Activated naive CD8-positive, alpha-beta T cell treated with anti-CD3 and anti-CD28 coated beads, Interleukin-2, amount 10 ng/mL, durations not matched to agents 7 days and 5 days (primary cell): ENCODE measurements at places on chromosomes 5 and 9. TPM values are rescaled to one million over a fixed set of nuclear protein-coding genes. Genes with fewer than 3 reads are reported as not detected.

DNA sequence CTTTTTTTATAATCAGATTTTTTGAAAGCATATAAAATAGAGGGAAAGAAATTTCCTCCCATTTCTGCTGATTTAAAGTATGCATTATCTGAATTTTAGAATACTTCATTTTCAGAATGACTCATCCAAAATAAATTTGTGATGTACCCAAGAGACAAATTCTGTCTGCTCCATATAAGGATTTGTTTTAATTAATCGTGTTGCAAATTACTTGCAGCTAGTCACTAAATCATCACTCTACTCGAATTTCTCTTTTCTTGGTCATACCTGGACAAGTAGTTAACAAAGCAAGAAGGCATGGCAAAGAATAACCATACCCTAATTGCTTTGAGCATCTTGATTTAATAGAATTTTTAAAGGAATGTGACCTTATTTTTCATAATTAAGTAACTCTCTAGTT is 284.1 kb upstream of the GRAMD2B start:
- no peak overlapping the region for H3K4me3 ChIP-seq
- no peak overlapping the region for H3K27ac ChIP-seq
- H3K4me1 ChIP-seq: no peaks in the 10 kb centered on the region
- no peak for DNase-seq

Gene GADD45G
- total RNA-seq: 10.1 TPM

Gene PCDHB16
- not detected for total RNA-seq

GRCh38 chr5:95069021-95069420 is 215.9 kb downstream of the MCTP1 start:
- no peak for DNase-seq
- no peak overlapping the region for H3K27ac ChIP-seq
- H3K4me3 ChIP-seq: no peak overlapping the region
- peaks cover 3% of the 10 kb centered on the region for H3K27me3 ChIP-seq
- H3K4me1 ChIP-seq: peaks cover 6% of the 10 kb centered on the region

- H3K4me1 ChIP-seq: no peaks in the 10 kb centered on the region
- no peaks in the 10 kb centered on the region for H3K27me3 ChIP-seq
- no peak overlapping the region for H3K4me3 ChIP-seq
- no peak for DNase-seq
Observed at GRCh38 chr9:133452562-133452961, 7.2 kb upstream of the CACFD1 start.

Gene LCN10
- total RNA-seq: 1.00 TPM

GRCh38 chr5:159337016-159337955 is 7.0 kb upstream of the IL12B start:
- H3K27me3 ChIP-seq: peaks cover 5% of the 10 kb centered on the region
- H3K4me1 ChIP-seq: peaks cover 51% of the 10 kb centered on the region
- peak overlapping the region; percentile 90 for H3K27ac ChIP-seq
- peak overlapping the region; percentile 38 for H3K4me3 ChIP-seq

- no peaks in the 10 kb centered on the region for H3K27me3 ChIP-seq
- H3K36me3 ChIP-seq: peaks cover 12% of the 10 kb centered on the region
- no peak overlapping the region for H3K27ac ChIP-seq
- H3K4me3 ChIP-seq: no peak overlapping the region
- no peaks in the 10 kb centered on the region for H3K4me1 ChIP-seq
Observed at GRCh38 chr5:81694726-81695125, 56.2 kb downstream of the SSBP2 start.

DNA sequence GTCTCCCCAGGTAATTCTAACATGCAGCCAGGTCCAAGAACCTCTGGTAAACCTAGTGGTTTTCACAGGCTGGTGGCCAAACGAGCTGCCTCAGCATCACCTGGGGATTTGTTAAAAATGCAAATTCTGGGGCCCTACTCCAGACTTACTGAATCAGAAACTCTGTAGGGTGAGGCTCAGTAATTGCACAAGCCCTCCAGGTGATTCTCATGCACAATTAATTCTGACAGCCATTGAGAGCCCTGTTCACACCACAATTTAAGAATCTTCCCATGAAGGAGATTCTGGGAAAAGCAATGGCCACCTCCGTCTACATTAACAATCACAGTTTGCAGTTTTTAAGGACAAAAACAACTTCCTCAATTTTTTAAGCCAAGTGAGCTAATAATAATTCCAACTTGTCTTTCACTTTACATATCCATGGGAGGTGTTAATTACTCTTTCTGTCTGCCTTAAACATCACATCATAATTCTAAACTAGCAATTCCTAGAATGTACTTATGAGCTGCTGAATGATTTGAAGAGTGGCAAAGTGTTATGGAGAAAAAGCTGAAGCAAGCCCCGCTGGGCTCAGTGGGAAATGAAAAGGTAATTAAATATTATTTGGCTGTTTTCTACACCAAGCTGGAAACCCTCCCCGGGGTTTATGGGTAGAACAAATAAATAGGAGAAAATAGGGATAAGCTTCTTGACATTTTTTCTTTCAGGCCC is 70.0 kb downstream of the GLDC start:
- DNase-seq: no peak
- peaks cover 12% of the 10 kb centered on the region for H3K27me3 ChIP-seq
- H3K36me3 ChIP-seq: no peaks in the 10 kb centered on the region
- no peaks in the 10 kb centered on the region for H3K4me1 ChIP-seq
- no peak overlapping the region for H3K27ac ChIP-seq

DNA sequence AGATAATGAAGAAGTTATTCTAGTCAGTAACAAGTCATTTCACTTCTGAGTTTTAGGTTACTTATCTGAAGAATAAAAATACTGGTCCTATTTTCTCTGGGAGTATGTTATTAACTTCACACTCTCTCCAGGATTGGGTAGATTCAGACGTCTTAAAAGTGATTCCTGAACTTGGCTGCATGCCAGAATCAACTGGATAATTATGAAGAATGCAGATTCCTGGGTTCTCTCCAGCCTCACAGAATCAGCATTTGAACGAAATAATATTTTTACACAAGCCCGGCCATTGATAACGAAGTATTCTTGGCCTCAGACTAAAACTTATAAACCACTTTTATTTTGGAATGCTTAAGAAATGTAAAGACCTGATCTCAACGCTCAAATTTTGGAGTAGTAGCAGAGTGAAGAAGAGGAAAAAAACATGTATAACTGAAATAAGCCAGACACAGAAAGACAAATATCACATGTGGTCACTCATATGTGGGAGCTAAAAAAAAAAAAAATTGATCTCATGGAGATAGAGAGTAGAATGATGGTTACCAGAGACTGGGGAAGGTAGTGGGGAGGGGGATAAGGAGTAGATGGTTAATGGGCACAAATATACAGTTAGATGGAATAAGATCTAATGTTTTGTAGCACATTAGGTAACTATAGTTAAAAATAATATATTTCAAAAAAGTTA is 507.3 kb downstream of the ISL1 start:
- H3K4me1 ChIP-seq: no peaks in the 10 kb centered on the region
- DNase-seq: no peak
- H3K4me3 ChIP-seq: no peak overlapping the region
- H3K27me3 ChIP-seq: no peaks in the 10 kb centered on the region
- H3K27ac ChIP-seq: no peak overlapping the region
- no peaks in the 10 kb centered on the region for H3K36me3 ChIP-seq

Gene RAI14
- total RNA-seq: not detected

DNA sequence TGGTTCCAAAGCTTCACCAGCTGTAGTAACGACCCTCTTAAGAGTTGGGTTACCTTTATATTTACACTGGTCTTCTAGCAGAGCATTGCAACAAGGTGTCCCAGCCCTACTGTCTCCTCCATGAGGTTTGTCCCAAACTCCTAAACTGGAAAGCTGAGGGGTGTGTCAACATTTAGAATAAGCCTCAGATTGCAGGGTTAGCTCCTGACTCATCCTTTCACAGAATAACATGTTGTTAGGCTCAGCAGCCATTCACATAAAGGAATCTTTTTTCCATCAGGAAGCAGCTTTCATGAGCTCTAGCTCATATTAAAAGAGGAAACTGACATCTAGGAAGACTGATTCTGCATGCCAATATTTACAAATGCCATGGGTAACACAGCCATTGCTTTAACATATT is 238.7 kb downstream of the EFNA5 start:
- no peak overlapping the region for H3K4me3 ChIP-seq
- peaks cover 2% of the 10 kb centered on the region for H3K4me1 ChIP-seq
- H3K27ac ChIP-seq: no peak overlapping the region
- peaks cover 13% of the 10 kb centered on the region for H3K27me3 ChIP-seq
- no peaks in the 10 kb centered on the region for H3K36me3 ChIP-seq
- DNase-seq: no peak

GRCh38 chr5:96752341-96753016 is 55.3 kb downstream of the ERAP1 start:
- no peaks in the 10 kb centered on the region for H3K4me1 ChIP-seq
- H3K4me3 ChIP-seq: no peak overlapping the region
- H3K27me3 ChIP-seq: no peaks in the 10 kb centered on the region
- no peak for DNase-seq
- H3K27ac ChIP-seq: no peak overlapping the region

- no peak for DNase-seq
- no peak overlapping the region for H3K4me3 ChIP-seq
- no peaks in the 10 kb centered on the region for H3K27me3 ChIP-seq
- no peaks in the 10 kb centered on the region for H3K36me3 ChIP-seq
Observed at GRCh38 chr5:18920966-18921365, 1067.0 kb downstream of the CDH18 start.

Gene GLRA1
- not detected for total RNA-seq

Gene CDH12
- not detected for total RNA-seq

Gene BARX1
- total RNA-seq: 1.1 TPM

- H3K27me3 ChIP-seq: peaks cover 13% of the 10 kb centered on the region
- no peak overlapping the region for H3K27ac ChIP-seq
- no peaks in the 10 kb centered on the region for H3K36me3 ChIP-seq
Observed at GRCh38 chr5:78598973-78599372, 49.6 kb downstream of the LHFPL2 start.

GRCh38 chr9:2170722-2171121 is 155.6 kb downstream of the SMARCA2 start:
- peaks cover 72% of the 10 kb centered on the region for H3K36me3 ChIP-seq
- no peak overlapping the region for H3K27ac ChIP-seq
- no peak for DNase-seq
- peaks cover 2% of the 10 kb centered on the region for H3K4me1 ChIP-seq
- no peak overlapping the region for H3K4me3 ChIP-seq

Gene EGFL7
- 1.00 TPM for total RNA-seq

Gene PCAT7
- not detected for total RNA-seq

GRCh38 chr9:107520186-107520585 is 30.6 kb upstream of the KLF4 start:
- H3K4me1 ChIP-seq: no peaks in the 10 kb centered on the region
- peaks cover 2% of the 10 kb centered on the region for H3K27me3 ChIP-seq
- H3K36me3 ChIP-seq: no peaks in the 10 kb centered on the region
- no peak overlapping the region for H3K4me3 ChIP-seq
- H3K27ac ChIP-seq: no peak overlapping the region

DNA sequence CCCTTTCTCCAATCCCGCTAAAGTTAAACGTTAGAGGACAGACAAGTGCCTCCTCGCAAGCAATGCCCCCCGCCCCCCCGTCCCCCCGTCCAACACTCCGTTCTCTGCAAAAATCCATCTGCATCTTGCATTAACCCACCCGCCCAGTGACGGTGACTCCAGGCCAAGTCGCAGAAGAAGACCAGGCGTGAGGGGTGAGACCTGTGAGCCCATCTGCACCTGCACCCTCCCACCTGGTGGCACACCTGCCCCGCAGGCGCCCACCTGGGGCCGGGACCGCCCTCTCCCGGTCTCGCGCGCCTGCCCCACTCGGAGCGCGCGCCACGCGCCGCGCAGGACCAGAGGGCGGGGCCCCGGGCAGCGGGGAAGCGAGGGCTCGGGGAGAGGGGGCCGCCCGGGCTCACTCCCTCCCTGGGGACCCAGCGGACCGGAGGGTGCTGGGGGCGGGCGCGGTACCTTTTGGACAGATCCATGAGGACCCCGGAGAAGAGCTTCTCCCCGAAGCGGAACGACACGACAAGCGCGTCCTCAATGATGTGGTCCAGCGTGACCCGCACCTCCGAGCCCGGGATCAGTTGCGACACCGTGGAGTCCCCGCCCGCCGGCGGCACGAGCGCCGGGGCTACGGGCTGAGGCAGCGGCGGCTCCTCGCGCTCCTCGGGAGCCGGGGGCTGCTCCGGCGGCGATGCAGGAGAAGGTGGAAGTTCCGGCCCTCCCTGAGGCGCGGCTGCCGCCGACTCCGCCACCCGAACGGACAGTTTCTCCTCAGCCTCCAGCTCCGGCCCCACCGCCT is 705 bp downstream of the PWWP2A start:
- no peaks in the 10 kb centered on the region for H3K27me3 ChIP-seq
- H3K36me3 ChIP-seq: peaks cover 15% of the 10 kb centered on the region
- peaks cover 18% of the 10 kb centered on the region for H3K4me1 ChIP-seq
- H3K27ac ChIP-seq: peak overlapping the region; percentile 69

DNA sequence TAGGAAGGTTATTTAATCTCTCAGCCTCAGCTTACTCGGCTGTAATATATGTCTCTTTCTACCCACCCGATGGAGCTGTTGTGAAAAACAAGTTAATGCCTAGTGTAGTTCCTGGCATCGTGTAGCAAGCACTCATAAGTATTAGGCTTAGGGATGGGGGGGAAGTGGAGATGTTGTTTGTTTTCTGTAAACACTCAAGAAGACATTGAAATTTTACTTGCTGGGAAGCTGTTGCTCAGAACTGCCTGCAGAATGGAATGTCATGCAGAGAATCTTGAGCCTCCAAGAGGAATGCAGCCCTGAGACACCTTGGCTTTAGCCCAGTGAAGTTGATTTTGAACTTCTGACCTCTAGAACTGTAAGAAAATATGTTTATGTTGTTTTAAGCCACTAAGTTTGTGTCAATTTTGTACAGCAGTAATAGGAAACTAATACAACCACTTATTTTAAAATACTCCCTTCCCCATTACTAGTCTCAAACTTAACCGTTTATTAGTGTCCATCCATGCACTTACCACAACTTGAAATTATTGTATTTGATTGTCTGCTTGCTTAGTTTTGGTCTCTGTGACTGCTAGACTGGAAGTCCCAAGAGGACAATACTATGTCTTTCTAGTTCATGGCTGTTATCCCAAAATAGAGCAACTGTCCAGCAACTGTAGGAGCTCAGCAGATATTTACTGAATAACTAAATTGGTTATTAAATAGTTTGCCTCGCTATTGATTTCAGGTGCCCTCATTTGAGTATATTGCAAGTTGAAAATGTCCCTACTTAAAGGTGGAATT is 53.8 kb downstream of the MFAP3 start:
- H3K27me3 ChIP-seq: peaks cover 24% of the 10 kb centered on the region
- H3K36me3 ChIP-seq: no peaks in the 10 kb centered on the region
- no peak overlapping the region for H3K27ac ChIP-seq
- H3K4me1 ChIP-seq: peaks cover 2% of the 10 kb centered on the region
- no peak overlapping the region for H3K4me3 ChIP-seq

- no peaks in the 10 kb centered on the region for H3K36me3 ChIP-seq
- H3K4me3 ChIP-seq: no peak overlapping the region
- no peaks in the 10 kb centered on the region for H3K27me3 ChIP-seq
- DNase-seq: no peak
Observed at GRCh38 chr5:122965111-122965510, 71.4 kb downstream of the PPIC start.

Gene SEMA6A
- total RNA-seq: not detected

Gene GNA14
- not detected for total RNA-seq

DNA sequence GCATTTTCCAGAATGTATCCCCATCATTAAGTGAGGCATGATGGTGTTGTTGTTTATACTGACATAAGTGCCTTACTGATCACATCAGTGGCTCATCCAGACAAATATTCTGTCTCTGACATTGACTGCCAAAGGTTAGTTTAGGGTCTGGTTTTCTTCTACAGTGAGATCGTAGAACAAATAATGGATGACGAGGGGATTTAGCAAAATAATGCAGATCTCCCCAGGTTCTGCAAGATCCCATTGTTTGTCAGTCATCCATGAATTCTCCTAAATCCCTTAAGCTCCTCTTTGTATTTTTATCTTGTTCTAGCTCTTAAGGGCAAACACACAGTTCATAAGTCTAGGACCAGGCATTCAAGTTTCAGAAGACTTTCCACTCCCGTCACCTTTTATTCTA is 93.1 kb upstream of the DHFR start:
- H3K27ac ChIP-seq: no peak overlapping the region
- peaks cover 9% of the 10 kb centered on the region for H3K4me1 ChIP-seq
- DNase-seq: no peak

Gene OTP
- total RNA-seq: not detected

Gene PHF24
- total RNA-seq: not detected
